ENCODE measurements at places on chromosomes 7 and 10.
A peak's percentile ranks its signal among the peaks of the same experiment; 100 is the strongest.

- DNase-seq = no peak
Measured at GRCh38 chr7:23469150-23469960, 936 bp downstream of the IGF2BP3 start.

DNA sequence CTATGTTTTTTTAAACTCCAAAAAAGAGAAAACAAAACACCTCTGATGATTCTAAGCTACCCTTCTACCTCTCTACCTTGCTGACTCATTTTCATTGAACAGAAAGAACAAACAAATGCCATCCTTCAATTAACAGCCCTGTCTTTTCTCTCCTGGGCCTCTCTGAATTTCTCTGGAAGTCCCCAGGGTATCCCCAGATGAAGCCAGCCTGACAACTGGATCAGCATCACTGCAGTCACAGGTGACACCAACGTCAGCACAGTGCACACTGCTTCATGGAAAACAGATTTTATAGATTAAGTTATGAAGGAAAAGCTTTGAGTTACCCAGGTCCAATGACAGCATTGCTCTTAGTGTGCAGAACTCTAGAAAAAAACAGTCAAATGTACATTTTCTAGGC, 5.7 kb downstream of the HUS1 start:
- no peak for DNase-seq

DNA sequence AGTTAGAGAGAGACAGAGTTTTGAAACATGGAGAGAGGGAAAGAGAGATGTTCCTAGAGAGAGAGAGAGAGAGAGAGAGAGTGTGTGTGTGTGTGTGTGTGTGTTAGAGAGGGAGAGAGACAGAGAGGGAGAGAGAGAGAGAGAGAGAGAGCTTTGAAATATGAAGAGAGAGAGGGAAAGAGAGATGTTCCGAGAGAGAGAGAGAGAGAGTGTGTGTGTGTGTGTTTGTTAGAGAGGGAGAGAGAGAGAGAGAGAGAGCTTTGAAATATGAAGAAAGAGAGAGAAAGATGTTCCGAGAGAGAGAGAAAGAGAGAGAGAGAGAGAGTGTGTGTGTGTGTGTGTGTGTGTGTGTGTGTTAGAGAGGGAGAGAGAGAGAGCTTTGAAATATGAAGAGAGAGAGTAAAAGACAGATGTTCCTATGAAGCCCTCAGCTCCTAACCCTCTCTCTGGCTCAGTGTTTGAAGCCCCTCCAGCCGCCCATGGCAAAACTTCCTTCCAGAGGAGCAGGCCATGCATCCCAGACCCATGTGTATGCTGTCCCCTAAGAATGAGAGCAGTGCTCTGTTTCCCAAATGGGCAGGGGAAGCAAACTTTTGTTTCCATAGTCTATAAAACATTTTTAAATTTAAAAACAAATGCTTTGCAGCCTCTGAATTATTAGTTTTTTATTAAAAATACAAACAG, 130.9 kb downstream of the KCNMA1 start:
- no peak for DNase-seq

- no peak for DNase-seq
Measured at GRCh38 chr7:3267966-3268690, 32.9 kb upstream of the SDK1 start.

- no peak for DNase-seq
Measured at GRCh38 chr10:92111336-92111939, 179.4 kb downstream of the CPEB3 start.

DNA sequence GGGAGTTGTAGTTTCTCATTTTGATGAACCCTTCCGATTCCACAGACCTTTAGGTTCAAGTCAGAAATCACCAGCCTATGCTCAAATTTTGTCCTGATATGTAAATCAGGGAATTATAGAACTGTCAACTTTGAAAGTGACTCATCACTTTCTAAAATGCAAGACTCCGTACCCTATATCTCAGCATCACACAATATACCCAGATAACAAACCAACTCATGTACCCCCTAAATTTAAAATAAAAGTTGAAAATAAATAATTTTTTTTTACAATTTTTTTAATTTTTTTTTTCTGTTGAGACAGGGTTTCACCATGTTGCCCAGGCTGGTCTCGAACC, 393 bp upstream of the ARHGAP19 start:
- DNase-seq = no peak

GRCh38 chr7:112556633-112557032, 75.8 kb downstream of the LSMEM1 start:
- DNase-seq = no peak

- no peak for DNase-seq
Measured at GRCh38 chr10:23693925-23694324, 255.1 kb downstream of the OTUD1 start.

DNA sequence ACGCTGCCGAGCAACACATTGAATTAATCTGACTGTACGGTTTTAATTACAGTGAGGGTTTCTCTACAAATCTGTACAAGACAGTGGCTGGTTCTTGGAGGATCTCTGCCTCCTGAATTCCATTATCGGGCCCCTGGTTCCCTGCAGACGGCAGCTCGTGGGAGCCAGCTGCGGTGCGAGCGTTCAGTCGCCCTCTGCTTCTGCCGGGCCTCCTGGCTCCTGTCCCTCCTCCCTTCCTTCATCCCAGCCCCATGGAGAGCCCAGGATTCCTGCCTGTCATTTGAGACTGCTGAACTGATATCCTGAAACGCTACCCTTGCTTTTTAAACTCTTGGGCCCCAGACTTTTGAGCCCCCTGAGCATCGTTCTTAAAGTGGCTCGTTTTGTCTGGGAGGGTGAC, 6.6 kb upstream of the DLX6 start:
- DNase-seq = no peak

- no peak for DNase-seq
Measured at GRCh38 chr7:157003756-157004520, 6.5 kb downstream of the MNX1 start.

GRCh38 chr10:112092519-112092918, 91.0 kb downstream of the GPAM start:
- DNase-seq = no peak

DNA sequence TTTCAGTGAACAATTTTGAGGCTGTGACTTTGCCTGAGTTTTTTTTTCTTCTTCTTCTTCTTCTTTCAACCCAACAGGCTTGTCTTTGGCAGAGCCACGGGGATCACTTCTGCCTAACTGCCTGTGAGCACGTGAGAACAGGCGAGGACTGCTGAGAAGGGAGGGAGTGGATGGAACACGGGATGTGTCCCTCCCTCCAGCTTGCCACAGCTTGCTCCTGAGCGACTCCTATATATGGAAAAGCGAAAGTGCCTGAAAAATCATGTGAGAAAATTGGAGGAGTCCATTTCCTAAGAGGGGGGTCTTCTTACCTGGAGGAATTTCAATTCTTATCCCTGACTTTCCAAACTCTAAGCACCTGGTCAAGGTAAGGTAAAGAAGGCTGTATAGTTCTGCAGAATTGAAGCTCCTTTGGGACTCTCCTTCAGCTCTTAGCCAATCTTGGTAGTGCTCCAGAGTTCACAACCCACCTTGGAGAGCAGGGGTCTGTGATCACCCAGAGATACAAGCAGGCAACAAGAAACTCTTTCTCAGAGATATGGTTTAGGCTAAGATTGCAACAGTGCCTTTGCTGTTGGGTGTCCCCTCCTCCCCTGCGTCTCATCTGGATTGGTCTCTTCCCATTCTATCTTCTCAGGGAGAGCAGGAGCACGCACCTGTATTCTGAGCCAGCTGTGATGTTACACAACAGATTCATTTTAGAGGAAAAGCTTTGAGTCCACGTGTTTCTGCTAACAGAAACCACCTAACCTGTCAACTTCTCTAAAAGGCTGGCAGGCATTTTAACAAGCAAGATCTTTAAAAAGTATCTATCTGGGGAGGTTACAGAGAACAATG, at the start of gene MAT1A:
MAT1A (minus strand) TSS at position 208 of the 837 bp plus-strand sequence. CDS start 235 bp downstream, outside the sequence.
- peak; percentile 4 for DNase-seq

- DNase-seq = no peak
Measured at GRCh38 chr10:78617115-78617514, 451.7 kb upstream of the ZMIZ1 start.

- no peak for DNase-seq
Measured at GRCh38 chr7:67678419-67678818, 681.8 kb downstream of the TYW1 start.

- DNase-seq = no peak
Measured at GRCh38 chr10:43336641-43337318, 34.7 kb upstream of the FXYD4 start.

DNA sequence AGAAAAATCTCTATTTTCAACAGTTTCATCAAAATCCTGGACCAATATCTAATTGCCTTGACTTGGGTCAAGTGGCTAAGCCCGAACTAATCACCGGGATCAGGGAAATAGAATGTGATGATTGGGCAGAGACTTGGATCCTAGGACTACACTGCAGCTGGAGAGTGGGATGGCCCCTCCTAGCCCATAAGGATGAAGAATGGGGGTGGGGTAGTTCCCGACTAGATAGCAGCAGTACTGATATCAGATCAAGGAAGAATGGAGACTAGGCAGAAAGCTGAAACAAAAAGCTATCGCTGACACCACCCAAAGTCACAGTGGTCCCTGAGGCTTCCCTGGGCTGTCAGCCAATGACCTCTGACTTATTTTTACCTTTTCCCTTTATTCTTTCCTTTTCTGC, 160.4 kb upstream of the PHYHIPL start:
- no peak for DNase-seq

GRCh38 chr7:44306606-44307005, 18.8 kb downstream of the CAMK2B start:
- DNase-seq = no peak

DNA sequence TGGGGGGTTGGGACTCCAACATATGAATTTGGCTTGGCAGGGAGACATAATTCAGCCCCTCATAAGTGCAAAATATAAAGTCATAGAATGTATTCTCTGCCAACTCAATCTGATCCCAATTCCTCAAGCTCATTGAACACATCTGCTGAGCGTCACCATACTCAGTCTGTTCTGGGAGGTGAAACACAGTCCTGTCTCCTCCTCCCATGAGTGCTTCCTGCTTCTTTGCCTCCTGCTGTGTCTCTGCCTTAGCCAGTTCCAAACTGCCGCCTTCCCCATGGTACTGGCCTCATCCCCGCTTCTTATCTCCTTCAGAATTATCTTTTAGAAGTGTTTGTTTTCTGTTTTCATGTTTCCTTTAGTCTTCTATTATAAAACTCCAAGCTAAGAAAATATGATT, 365.5 kb downstream of the TNS3 start:
- DNase-seq = no peak

- DNase-seq = no peak
Measured at GRCh38 chr7:150937848-150938561, 40.1 kb downstream of the KCNH2 start.

- DNase-seq = no peak
Measured at GRCh38 chr7:450741-451140, 68.9 kb downstream of the PDGFA start.

GRCh38 chr10:102246261-102246660, 929 bp downstream of the GBF1 start:
- peak; percentile 33 for DNase-seq

DNA sequence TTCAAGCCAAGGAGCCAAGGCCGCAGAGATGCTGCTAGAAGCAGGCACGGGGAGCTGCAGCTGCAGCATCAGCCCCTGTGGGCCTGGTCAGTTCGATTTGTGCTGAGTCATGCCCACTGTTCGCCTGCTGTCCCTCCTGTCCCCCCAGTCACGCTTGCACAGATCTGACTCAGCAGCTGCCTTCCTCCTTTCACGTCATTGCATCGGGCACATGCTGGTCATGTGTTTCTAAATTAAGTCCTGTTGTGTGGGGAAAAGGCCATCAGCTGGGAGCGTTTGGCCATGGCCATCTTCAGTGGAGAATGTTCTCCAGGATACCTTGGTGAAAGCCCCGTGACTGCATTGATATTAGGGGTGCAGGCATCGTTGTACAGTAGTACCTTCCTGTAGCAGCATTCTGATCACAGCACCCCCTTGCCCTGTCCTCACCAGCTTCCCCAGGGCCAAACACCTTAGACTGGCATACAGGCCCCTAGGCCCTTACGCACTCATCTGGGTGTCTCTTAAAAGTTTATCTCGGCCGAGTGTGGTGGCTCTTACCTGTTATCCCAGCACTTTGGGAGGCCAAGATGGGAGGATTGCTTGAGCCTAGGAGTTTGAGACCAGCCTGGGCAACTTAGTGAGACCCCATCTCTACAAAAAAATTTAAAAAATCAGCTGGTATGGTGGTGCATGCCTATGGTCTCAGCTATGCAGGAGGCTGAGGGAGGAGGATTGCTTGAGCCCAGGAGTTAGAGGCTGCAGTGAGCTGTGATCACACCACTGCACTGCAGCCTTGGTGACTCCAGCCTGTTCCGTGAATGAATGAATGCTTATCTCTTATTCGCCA, 23.2 kb downstream of the POR start:
- peak; percentile 91 for DNase-seq

- DNase-seq = no peak
Measured at GRCh38 chr7:136229790-136230189, 252.6 kb upstream of the MTPN start.

GRCh38 chr10:81576336-81576735, 298.7 kb upstream of the NRG3 start:
- DNase-seq = no peak

DNA sequence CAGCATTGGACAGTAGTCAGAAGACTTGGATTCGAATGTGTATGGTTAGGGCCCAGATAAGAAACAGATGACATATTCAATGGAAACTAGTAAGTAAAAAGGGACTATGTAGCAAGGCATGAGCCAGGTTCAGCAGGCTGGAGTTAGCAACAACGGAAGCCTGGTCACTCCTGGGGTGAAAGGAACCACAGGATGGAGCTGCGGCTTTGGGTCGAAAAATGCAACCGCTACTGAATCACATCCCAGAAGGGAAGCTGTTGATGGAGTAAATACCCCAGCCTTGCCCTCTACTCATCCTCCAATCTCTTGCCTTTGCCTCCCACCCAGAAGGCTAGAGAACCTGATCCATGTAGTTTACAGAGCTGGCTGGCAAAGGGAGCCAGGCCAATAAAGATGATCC, 37.5 kb upstream of the EGR2 start:
- DNase-seq = peak; percentile 60

DNA sequence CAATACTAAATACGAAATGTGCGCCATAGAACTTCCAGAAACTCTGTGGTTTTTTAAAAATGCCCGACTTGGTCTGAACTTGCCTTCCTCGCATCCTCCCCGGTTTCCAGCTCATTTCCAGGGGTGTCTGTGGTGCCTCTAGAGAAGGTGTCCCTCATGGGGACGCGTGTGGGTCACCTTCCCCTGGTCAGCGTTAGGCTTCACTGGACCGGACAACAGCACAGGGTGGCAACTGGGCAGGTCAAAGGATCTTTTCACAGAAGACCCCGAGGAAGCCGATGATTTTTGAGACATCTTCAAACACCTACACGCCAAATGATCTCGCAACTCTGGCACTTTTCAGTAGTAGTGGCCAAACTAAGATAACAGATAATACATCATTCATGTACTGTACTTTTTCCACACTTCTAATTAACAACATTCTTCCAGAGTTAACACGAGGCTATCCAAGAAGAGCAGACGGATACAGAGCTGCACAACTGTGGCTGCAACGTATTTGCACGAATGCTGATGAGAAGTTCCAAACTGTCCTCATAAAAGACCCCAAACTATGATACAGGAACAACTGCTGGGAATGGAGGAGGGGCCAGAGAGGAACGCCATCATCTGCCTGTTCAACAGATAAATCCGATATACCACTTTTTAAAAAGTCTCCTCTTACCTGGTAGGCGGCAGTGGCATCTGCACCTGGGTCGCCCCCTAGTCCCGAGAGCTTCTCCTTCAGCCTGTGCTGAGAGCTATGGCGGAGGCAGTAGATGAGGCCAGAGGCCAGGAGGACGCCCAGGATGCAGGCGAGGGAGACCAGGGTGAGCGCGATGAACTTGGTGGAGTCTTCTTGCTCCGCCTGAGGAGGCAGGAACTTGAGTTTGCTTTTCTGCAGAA, 345.5 kb downstream of the DNAJB6 start:
- DNase-seq = no peak

GRCh38 chr7:94739180-94739579, 83.2 kb upstream of the SGCE start:
- DNase-seq = no peak

- DNase-seq = no peak
Measured at GRCh38 chr10:12844811-12845483, 156.6 kb downstream of the CCDC3 start.

All from inflammatory macrophage treated with lipopolysaccharide for 4 hours (primary cell).